GM12865 (cell line): ENCODE measurements at places on chromosomes 6 and 20.
A peak's percentile ranks its signal among the peaks of the same experiment; 100 is the strongest.

- no peak for DNase-seq
Measured at GRCh38 chr6:166418691-166419143, 36.0 kb upstream of the MPC1 start.

DNA sequence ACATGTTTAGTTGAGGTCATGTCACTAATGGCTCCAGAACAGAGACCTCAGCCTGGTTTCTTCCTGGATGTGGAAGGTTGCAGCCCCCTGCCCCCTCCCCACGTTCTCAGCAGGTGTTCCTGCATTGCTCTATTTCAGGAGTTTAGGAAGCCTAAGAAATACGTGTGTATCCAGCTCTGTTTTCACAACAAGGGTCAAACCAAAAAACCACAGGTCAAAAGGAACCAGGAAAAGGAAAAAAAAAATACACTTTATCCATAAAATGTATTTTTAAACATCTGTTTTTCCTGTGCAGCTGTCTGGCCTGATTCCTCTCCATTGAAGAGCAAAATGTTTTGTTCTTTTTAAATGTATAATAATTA lies 107.9 kb upstream of the PLEKHG1 start:
- DNase-seq, result no peak

- no peak for DNase-seq
Measured at GRCh38 chr6:56144538-56145324, 102.6 kb downstream of the COL21A1 start.

GRCh38 chr6:57252137-57252536 lies 30.0 kb upstream of the RAB23 start:
- no peak for DNase-seq

DNA sequence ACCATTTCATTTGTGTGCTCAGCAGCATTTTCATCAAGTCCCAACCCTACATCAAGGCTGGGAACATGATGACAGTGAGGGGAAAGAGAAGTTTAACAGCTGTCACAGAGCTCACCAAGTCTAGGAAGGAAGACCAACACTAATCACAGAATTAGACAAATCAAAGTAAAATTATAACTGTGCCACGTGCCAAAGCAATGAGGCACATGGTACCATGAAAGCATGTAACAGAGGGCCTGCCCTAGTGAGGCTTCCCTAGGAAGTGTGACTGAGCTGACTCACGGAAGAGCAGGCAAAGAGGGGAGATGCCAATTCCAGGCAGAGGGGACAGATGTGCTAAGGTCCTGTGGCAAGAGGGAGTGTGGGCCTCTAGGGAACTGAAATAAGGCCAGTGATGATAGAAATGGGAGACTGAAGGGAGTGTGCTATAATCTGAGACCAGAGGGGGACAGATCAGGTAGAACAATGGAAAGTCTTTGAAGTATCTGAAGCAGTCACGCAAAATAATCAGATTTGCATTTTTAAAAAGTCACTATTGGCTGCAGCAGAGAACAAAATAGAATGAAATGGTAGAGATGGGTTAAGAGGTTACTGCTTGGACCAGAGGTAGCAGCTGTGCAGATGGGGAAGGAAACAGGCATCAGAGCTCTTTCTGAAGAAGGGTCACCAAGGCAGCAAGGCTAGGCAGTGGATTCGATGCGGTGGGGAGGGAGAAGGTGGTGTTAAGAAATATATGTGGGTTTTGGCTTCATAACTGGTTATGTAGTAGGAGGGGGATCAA lies 86.8 kb downstream of the GPR6 start:
- no peak for DNase-seq

DNA sequence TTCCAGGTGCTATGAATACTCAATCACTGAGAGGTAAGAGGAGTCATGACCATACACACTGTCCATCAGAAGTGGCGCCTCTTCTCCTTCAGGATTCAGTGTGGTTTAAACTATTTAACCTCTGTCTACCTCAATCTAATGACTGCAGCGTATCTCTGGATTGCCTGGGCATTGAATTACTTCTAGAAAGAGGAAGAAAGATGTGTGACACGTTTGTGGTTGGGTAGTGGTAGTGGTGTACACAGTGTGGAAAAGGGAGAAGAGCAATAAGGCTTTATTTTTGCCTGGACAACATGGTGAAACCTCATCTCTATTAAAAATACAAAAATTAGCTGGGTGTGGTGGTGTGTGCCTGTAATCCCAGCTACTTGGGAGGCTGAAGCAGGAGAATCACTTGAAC lies 38.0 kb upstream of the ECHDC1 start:
- DNase-seq, result no peak

- no peak for DNase-seq
Measured at GRCh38 chr6:44189257-44189656, 27.5 kb upstream of the MYMX start.

DNA sequence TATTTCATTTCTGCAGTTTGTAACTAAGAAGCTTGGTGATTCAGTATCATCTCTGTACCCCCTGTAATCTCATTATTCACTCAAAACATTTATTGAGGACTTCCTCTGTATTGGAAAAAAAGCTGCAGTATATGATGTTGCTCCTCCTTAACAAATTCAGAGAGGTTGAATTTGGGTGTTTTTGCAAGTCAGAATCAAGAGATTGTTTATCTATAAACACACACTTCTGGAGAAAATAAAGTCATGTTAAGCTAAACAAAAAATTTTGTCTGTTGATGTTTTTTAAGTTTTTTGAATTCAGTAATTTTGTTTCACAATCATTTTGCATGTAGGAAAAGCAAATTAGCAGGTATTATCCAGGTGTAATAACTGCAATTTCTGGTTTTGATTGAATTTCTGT lies 11.4 kb upstream of the RHAG start:
- DNase-seq, result no peak

- DNase-seq, result no peak
Measured at GRCh38 chr20:40704828-40705227, 15.8 kb upstream of the MAFB start.

- no peak for DNase-seq
Measured at GRCh38 chr6:168559574-168560098, 118.7 kb downstream of the SMOC2 start.

- peak; percentile 20 for DNase-seq
Measured at GRCh38 chr20:52379723-52380336, 188.3 kb upstream of the ZFP64 start.

DNA sequence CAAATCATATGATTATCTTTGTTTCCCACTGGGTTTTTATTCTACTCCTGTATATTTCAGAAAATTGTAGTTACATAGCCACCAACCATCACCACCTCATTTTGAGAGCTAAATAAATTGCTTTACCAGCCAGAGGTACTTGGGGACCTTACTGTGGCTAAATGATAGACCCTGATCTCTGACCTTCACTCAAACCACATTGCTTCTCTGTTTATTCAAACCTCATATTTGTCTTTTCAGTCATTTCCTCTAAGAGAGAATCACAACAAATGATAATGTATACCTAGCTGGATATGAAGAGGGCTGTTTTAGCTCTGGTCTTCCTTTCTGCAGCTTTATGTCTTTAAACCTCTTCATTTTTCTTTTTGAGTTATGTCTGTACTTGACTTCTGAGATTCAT lies 142.8 kb downstream of the ADGB start:
- no peak for DNase-seq

- no peak for DNase-seq
Measured at GRCh38 chr6:70394518-70395300, 18.6 kb upstream of the FAM135A start.

DNA sequence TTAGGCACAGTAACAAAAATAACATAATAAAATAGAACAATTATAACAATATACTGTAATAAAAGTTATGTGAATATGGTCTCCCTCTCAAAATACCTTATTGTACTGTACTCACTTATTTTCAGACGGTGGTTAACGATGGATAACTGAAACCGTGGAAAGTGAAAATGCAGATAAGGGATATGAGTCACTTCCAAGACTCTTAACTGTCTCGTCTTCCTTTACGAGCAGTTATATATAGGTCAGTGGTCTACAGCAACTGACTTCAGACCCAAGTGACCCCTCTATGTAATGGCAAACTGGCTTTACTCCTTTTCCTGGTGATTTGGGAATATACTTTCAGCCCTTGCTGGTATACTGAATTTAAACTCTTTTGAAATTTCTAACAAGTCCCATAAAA lies 261.4 kb downstream of the SLC35F1 start:
- no peak for DNase-seq

GRCh38 chr20:19644085-19644484 lies 114.0 kb upstream of the RIN2 start:
- DNase-seq, result no peak

DNA sequence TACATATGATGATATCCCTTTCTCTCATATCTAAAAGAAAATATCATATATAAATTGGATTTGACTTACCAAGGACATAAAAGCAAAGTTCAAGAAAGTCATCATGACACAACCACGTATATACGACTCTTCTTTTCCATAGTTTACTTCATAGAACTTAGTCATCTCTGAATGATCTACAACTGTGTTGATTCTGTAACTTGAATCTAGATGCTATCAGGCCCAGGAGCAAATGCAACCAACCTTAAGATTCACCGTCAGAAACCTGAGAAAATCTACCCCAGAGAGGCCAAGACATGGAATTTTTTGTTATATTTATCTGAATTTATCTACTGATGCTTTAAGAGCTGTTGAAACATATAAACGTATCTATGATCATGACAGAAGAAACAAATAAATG lies 165.6 kb downstream of the PDE10A start:
- no peak for DNase-seq

GRCh38 chr20:32191873-32192272 lies 15.7 kb downstream of the PLAGL2 start:
- no peak for DNase-seq

- no peak for DNase-seq
Measured at GRCh38 chr6:77324866-77325265, 138.4 kb downstream of the HTR1B start.

- no peak for DNase-seq
Measured at GRCh38 chr6:168528474-168529095, 87.6 kb downstream of the SMOC2 start.

DNA sequence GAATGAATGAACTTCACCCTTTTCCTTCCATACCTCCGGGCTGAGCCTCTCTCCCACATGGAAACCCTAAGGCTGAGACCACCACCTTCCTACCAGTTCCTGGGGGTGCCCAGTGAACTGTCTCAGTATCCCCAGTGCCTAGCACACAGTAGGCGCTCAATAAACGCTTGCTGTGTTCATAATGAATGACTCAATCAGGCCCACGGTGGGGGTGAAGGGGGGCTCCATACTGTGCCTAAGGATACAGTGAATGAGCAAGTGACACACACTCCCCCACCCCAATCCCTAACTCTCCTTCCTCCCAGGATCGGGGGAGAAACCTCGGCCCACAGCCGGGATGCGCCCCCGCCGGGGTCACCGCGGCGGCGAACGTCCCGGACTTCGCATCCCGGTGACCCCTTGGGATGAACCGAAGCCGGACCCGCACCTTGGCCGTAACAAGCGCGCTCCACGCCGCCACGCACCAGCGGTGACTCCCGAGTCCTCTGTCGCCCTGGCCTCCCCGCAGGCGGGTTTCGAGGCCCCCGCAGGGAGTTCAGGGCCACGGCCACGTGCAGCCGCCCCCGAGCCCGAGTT lies 592 bp downstream of the KCNG1 start:
- DNase-seq, result no peak

DNA sequence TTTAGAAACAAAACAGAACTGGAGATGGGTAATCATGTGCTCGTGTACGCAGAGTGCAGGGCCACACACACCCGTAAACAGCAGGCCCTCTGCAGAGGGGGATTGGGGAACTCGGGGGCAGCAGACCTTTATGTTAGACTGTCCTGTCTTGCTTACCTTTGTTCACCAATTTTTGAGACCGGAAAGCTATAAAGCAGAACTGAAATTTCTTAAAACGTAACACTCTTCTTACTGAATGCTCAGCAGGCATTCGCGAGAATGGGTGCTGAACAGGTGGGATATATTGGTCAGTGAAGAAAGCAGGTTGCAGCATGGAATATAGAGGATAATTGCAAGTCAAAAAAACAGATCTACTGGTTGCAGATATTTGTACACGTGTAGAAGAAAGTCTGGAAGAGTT lies 211.1 kb downstream of the BMP7 start:
- DNase-seq, result no peak

- no peak for DNase-seq
Measured at GRCh38 chr6:1325461-1326309, 13.8 kb downstream of the FOXQ1 start.

GRCh38 chr6:9504191-9504590 lies 910.7 kb downstream of the TFAP2A start:
- no peak for DNase-seq

DNA sequence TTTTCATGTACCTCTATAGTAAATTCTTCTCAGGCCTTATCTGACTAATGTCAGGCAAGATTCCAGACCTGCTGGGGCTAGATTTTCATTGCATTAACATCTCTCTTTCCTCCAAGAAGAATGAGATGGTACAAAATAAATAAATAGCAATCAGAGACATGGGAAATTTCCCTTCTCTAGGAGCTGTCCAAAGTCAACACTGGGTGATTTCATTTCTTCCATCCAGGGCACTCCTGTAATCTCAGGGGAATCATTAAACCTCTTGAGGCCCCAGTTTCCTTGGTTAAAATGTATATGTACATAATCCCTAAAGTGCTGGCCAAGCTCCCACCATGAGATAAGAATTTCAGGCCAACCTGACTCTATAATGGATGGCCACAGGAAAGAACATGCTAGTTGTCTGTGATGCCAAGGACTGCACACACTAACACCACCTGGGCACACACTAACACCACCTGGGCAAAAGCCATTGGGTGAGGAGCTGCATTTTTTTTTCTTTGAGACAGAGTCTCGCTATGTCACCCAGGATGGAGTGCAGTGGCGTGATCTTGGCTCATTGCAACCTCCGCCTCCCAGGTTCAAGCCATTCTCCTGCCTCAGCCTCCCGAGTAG lies 912 bp downstream of the IL17F start:
- no peak for DNase-seq

DNA sequence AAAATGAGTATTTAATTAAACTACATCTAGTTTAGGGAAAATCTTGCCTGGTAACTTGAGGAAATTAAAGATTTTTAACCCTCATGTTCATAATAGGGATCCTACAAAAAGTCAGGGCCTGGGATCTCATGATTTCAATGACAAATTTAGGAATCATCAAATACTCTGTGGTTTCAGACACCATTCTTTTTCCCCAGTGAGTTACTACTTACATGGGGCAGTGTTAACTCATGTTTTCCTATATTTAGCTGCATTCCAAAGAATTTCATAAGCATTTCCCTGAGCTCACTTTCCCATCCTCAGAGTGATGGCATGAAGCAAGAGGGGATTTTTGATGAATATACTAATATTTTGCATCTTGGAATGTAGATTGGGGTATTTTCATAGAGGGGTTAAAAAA lies 321.7 kb downstream of the CENPW start:
- no peak for DNase-seq

- no peak for DNase-seq
Measured at GRCh38 chr6:41519745-41520699, 26.2 kb upstream of the FOXP4 start.

GRCh38 chr6:52984247-52984646 lies 10.8 kb downstream of the GSTA4 start:
- DNase-seq, result peak; percentile 48

GRCh38 chr6:53746442-53747103 lies 48.2 kb upstream of the LRRC1 start:
- DNase-seq, result no peak

- DNase-seq, result peak; percentile 40
Measured at GRCh38 chr20:33444797-33445560, 1.4 kb upstream of the SNTA1 start.
